ENCODE measurements at places on chromosomes 4 and X. TPM values are rescaled to one million over a fixed set of nuclear protein-coding genes. Genes with fewer than 3 reads are reported as not detected.

PABPC1L2B gene
- total RNA-seq = not detected

TBC1D8B gene
- total RNA-seq = 4.1 TPM

DNA sequence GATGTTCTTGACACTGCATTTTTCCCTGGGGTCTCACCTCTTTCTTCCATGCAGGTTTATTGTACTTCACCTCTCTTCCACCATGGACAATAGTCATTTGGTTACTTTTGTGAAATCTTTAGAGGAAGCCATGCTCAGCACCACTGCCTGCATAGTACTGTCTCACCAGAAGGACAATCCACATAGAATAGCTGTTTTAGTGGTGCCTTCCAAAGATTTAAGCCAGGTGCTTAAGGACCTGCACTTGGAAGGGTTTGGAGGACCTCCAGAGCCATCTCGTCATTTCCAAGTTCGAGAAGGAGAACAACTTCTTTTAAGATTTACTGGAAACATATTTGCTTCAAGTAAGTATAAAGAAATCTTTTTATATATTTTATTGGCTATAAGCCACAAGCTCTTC is 26.7 kb downstream of the DTHD1 start:
- no peak for ATAC-seq

DNA sequence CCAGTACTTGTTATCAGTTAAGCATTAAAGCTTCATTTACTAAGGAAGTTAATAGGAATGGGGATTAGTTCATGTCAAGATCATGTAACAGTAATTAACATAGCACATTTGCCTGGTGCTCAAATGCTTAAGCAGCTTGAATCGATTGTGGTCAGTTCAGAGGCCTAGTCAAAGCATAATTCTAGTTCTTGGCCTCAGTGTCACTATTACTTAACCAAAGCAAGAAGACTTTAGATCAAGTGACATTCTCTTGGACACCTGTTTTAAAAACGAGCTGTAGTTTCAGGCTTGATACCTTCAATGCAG is 115.2 kb upstream of the BMPR1B start:
- ATAC-seq = no peak

DNA sequence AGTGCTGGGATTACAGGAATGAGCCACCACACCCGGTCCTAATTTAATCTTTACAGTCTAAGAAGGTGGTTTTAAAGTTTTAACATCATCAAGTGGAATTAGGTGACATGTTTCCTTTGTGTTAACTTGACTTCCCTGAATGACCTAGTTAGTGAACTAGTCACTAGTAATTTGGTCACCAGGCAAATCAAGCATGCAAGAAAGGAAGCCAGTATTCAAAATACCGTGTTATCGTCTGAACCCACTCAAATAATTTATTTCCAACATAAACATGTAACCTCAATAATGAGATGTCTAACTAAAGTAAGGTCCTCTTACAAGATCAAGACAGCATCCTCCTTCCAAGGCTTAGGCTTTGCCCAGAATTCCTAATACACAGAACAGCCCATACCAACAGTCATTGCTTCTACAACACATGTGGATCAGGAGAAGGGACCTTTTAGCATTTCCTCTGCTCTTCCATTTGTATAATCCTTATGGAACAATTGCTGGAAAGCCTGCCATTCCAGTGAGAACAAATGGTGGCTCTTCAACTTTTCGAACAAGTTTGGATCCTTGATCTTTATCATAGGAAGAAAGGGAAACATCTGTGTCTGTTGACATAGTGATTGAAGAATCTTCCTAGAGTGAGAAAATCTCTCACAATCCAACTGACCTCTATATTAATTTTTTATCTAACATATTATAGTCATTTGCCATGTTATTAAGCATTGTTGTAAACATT is 97.2 kb downstream of the ANXA3 start:
- ATAC-seq = no peak

DNA sequence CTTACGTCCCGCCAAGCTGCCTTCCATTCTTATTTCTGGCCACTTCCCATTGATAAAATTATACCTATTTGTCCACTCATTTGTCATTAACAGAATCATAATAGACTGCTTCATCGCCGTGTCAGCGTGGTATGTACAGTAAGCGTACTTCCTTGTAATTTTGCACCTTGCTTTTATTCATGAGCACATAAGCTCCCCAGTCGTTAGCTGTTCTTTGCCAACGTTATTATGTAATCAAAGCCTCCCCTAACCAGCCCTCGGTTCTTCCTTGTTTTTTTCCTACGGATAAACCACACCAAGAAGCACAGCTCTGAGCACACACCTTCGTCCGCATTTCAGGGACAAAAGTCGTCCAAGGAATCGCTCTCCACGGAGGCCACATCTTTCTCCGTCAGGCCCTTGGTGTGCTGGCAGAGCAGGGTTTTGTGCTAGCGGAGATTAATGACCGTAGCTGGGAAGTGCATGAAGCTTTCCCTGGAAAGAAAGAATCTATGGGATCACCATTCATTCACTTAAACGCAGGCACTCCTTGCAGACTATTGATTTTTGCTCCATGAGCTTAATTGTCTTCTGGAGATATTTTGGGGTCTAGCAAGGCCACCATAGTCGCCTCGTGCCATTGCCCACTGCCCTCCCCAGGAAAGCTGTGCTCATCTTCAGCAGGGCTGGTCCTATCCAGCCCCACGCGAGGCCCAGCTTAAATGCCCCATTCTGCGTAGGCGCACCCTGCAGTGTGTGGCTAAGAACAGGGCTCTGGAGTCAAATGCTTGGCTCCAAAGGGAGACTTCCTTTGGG is 200.9 kb upstream of the PSAPL1 start:
- no peak for ATAC-seq

DNA sequence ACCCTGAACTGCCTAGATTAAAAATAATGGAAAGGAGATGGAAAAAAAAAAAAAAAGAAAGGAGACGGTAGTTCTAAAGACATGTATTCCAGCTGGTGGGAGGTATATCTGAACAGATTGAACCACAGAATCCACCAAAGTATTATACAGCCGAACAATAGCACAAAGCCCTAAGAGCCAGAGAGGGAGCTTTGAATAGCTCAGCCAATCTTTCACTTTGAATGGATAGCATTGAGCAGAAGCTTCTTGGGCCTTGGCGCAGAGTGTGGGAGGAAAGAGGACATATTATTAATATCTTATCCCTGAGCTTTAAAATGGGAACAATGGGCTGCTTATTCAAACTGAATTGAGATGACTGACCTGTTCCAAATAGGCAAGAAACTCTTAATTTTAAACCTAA is 147.8 kb upstream of the PAQR3 start:
- no peak for ATAC-seq

- ATAC-seq = no peak
Measured at GRCh38 chrX:87397103-87397886, 120.3 kb upstream of the KLHL4 start.

- no peak for ATAC-seq
Measured at GRCh38 chr4:38128478-38129459, 168.6 kb downstream of the PTTG2 start.

DNA sequence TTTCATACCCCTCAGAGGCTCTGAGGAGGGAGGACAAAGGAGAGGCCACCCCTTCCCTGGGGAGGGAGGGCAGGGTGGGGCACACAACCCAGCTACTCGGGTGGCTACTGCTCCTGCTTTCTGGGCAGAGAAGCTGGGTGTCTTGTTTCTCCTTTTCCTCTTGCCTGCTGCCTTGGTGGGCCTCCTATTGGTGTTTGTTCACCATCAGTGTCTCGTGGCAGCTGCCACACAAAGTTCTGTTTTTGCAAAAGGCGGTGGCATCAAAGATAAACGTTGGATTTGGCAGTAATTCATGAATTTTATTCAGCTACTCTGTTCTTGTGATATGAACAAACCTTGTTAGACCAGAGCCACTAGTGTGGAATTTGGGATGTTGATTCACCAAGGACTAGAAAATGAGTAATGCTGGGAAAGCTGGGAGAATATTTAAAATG is 153.0 kb upstream of the SCML1 start:
- no peak for ATAC-seq

GRCh38 chrX:50154429-50154828 is 46.4 kb downstream of the AKAP4 start:
- no peak for ATAC-seq

DNA sequence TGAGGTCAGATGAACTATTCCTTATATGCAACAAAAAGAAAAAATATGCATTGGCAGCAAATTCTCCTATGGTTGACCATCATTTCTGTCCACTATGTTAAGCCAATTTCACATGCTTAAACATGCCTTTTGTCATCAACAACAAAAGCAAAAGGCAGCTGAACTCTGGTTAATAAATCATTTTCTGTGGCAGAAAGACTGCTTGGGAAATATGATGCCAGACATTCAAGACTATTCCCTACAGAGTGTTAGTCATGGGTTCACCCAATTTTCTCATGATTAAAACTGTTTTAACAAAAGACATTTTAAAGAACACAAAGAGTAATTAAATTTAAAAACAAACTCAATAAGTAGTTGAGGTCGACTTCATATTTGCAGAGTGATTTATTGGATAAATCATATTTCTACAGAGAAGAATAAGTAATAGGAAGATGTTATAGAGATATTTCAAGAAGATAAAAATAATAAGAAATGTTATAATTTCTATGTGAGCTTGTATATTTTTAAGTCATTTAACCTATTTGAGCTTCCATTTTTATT is 890.6 kb downstream of the STPG2 start:
- ATAC-seq = no peak

DNA sequence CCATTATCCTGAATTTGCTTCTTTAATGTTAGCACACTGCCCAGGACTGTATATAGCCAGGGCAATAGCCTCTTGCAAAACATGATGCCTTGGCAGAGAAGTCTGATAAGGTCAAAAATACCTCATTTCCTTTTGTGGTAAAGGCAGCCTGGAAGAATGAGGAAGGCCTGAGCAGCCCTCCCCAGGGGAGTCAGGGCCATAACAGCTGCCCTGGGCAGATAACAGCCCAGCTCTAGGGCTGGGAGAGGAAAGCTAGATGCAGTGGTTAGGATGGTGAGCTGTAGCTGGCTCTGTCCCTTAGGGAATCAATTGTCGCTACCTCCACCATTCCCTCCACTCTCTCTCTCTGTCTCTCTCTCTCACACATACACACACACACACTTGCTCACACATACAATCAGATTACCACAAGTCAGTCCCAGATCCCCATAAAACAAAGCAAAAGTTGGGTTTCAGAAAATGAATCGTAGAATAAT is 29.2 kb downstream of the EFHC2 start:
- peak; percentile 31 for ATAC-seq

- no peak for ATAC-seq
Measured at GRCh38 chr4:106762666-106763443, 273.3 kb downstream of the DKK2 start.
